Stimulated activated CD4-positive, alpha-beta T cell treated with anti-CD3 and anti-CD28 coated beads, TNF-alpha, amount 100 ng/mL, for 24 hours (primary cell): ENCODE measurements at places on chromosomes 13 and 19.
A peak's percentile ranks its signal among the peaks of the same experiment; 100 is the strongest.

DNA sequence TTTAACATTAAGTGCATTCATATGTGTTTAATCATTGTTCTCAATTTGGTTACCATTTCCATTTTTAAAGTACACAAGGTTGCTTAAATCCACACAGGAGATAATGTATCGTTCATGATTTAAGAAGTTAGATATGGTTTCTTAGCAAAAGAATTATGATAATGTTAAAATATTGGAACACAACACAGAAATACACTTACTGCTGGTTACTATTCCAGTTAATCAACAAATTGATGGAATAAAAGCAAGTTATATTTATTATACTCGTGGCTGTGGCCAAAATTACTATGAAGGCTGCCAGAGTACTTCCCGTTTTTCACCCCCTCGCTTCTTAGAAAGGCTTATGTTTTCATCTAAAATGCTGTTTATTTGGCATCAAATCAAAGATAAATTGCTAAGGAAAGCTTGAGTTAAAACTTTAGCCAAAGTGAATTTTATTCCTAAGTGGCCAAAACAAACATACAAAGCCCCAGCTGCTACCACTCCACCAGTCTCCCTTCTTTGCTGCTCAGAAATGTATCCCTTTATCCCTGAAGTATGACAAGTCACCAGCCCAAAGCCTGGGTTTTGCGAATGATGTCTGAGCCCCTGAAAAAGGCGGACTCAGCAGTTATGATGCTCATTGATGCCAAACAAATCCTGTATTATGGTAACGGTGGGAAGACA, 27.7 kb downstream of the LCP1 start:
- DNase-seq, result no peak

GRCh38 chr13:76884186-76884906, 1.9 kb downstream of the KCTD12 start:
- peak; percentile 2 for DNase-seq

DNA sequence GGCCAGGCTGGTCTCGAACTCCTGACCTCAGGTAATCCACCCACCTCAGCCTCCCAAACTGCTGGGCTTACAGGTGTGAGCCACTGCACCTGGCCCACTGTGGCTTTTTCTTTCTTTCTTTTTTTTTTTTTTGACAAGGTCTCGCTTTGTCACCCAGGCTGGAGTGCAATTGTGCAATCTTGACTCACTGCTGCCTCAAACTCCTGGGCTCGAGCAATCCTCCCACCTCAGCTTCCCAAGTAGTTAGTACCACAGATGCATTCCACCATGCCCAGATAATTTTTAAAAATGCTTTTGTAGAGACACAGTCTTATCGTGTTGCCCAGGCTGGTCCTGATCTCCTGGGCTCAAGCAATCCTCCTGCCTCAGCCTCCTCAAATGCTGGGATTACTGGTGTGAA, 12.1 kb upstream of the FCGBP start:
- no peak for DNase-seq

DNA sequence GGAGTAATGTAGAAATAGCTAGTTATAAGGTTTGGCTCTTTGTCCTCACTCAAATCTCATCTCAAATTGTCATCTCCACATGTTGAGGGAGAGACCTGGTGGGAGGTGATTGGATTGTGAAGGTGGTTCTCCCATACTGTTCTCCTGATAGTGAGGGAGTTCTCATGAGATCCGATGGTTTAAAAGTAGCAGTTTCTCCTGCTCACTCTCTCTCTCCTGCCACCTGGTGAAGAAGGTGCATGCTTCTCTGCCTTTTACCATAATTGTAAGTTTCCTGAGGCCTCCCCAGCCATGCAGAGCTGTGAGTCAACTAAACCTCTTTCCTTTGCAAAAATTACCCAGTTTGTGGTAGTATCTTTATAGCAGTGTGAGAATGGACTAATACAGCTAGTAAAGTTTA, 849.4 kb downstream of the DACH1 start:
- DNase-seq, result no peak

GRCh38 chr13:38967446-38967845, 23.2 kb downstream of the STOML3 start:
- DNase-seq, result no peak

- no peak for DNase-seq
Measured at GRCh38 chr19:45528744-45529419, 21.6 kb downstream of the VASP start.

GRCh38 chr19:18153556-18154134, 682 bp downstream of the PIK3R2 start:
- peak; percentile 36 for DNase-seq

DNA sequence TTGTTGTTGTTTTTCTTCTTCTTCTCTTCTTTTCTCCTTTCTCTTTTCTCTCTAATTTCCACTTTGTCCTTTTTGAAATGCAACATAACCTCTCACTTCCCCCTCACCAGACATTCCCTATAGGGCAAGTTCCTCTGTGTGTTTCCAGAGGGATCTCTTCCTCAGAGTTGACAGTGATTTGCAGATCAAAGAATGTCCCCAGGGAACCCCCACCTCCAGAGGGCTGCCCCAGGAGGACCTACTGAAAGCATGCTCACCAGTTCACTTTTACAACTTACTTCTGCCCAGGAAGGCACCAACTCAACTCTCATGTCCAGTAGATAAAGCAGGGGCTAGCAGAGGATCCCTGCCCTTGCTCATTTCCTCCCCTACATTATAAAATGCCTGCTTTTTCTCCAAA, 1648.0 kb downstream of the PCDH9 start:
- no peak for DNase-seq

- peak; percentile 40 for DNase-seq
Measured at GRCh38 chr19:2049741-2050348, 1.2 kb downstream of the MKNK2 start.

DNA sequence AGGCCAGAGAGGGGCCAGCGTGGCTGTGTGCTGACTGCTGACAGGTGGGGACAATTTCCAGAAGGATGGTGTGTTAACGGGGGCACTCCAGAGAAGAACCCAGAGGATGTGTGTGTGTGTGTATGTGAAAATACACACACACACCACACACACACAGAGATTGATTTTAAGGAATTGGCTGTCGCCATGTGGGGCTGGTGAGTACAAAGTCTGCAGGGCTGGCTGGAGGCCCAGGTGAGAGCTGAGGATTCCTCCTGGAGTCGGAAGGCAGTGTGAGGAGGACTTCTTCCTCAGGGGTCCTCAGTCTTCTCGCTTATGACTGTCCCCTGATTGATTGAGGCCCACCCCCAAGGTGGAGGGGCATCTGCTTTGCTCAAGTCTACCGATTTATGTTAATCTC, 7.6 kb upstream of the GJB6 start:
- no peak for DNase-seq

GRCh38 chr19:48896191-48896720, 2.3 kb downstream of the TULP2 start:
- DNase-seq, result no peak

- no peak for DNase-seq
Measured at GRCh38 chr19:51779181-51779580, 15.8 kb upstream of the FPR3 start.

GRCh38 chr13:71149046-71149445, 718.0 kb downstream of the DACH1 start:
- no peak for DNase-seq

GRCh38 chr13:24679686-24680085, 522 bp upstream of the ATP12A start:
- no peak for DNase-seq

DNA sequence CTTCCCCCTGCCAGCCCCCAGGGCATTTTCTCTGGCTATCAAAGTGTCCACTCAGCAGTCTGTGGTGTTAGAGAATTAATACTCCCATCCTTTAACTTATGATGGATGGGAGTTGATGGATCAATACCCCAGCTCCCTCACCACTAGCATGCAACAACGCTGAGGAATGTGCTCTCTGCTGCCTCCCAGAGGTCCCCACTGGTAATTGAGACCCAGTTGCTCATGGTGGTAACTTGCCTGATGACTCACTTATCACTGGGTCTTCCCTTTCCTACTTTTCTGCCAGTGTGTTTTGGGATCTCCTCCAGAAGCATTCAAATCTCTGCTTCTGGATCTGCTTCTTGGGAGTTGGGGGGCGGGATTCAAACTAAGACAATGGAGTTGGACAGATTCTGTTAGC, 20.3 kb upstream of the CACNA1A start:
- DNase-seq, result no peak

DNA sequence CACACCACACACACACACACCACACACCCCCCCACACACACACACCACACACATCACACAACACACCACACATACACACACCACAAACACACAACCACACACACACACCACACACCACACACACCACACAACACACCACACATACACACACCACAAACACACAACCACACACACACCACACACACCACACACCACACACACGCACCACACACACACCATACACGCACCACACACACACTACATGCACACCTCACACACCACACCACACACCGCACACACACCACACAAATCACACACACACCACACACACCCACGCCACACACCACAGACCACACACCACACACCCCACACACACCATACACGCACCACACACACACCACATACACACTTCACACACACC, 83.5 kb downstream of the ZNF557 start:
- DNase-seq, result no peak

GRCh38 chr13:66805657-66806056, 424.5 kb downstream of the PCDH9 start:
- no peak for DNase-seq

DNA sequence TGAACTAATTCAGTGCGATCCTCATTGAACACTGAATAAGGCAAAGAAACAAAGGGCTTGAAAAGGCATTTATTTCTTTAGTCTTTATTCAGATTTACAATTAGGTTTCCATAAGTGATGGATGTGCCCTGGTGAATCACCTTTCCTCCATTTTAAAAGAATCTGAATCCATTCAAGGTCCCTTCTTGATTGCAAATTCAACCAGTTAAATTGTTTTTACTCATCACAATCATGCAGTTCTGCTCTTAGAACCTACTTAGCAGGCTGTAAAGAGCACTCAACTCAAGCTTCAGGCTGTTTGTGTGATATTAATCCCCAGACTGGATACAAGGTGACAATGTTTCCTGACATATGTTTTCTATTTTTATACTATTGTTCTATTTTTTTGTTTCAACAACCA, 321.0 kb downstream of the TBC1D4 start:
- DNase-seq, result no peak

DNA sequence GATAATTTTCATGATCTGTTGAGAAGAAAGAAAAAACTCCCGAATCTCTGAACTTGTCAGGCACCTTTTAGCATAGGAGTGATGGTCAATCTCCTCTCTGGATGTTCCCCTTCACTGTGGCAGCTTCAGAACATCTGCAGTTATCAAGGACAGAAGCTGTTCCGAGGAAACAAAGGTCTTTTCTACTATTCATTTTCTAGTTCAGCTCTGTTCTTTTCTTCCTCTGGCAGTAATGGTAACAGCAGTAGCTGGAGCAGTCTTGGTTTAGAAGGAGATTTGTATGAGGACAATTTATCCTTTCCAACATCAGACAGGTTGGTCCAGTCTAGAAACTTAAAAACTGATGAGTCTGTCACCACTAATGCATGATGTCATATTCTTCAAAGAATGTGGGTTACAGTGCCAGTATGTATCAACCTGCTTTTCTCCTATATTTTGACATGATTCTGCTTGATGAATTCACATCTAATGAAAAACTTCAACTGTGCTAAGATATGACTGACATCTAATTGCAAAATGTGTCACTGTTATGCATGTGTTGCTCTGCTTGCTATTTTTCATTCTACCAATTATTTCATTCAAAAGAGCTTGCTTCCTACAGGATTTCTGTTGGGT, 41.0 kb downstream of the AKAP11 start:
- no peak for DNase-seq

- DNase-seq, result no peak
Measured at GRCh38 chr19:16405091-16405490, 66.7 kb downstream of the EPS15L1 start.

DNA sequence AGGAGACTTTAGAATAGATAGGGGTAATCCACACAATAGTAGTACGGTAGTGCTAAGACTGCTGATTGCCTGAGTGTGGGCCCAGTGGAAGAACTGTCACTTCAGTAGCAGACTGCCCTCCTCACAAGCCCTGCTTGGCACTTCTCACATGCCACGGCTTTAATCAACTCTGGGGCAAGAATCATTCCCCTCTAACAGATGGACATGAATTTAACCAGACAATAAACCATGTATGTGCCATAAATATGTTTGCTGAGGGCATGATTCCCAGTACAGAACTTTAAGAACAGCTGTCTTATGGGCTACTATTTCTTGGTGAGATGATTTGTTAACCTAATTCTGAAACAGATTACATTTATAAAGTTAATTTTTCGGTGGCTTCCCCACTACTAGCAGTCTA, 22.0 kb downstream of the DPY19L3 start:
- no peak for DNase-seq

- DNase-seq, result no peak
Measured at GRCh38 chr19:8567522-8568172, 9.6 kb downstream of the MYO1F start.
